GM04503 (cell line): ENCODE measurements at places on chromosomes 16 and 17.

DNA sequence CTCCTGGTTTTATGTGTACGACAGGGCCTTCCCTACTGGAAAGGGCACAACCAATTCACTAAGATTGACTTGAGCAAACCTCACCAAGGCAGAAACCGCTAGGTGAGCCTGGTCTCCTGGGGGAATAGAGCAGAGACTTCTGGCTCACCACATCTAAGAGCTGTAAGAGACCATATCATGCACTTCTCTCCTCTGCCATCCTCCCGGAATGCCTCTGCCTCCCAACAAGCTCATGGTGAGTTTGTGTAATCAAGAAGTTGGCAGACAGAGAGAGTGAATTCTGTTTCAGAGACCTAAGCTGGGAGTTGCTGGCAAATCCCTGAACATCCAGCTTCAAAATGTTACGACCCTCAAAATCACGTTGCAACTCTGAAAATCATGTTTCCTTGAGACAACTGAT is 154.8 kb downstream of the SLC39A11 start:
- no peak for DNase-seq

GRCh38 chr16:27351989-27352388 is 38.2 kb downstream of the IL4R start:
- no peak for DNase-seq

- DNase-seq, result no peak
Measured at GRCh38 chr16:14485121-14485551, 144.9 kb downstream of the PARN start.

DNA sequence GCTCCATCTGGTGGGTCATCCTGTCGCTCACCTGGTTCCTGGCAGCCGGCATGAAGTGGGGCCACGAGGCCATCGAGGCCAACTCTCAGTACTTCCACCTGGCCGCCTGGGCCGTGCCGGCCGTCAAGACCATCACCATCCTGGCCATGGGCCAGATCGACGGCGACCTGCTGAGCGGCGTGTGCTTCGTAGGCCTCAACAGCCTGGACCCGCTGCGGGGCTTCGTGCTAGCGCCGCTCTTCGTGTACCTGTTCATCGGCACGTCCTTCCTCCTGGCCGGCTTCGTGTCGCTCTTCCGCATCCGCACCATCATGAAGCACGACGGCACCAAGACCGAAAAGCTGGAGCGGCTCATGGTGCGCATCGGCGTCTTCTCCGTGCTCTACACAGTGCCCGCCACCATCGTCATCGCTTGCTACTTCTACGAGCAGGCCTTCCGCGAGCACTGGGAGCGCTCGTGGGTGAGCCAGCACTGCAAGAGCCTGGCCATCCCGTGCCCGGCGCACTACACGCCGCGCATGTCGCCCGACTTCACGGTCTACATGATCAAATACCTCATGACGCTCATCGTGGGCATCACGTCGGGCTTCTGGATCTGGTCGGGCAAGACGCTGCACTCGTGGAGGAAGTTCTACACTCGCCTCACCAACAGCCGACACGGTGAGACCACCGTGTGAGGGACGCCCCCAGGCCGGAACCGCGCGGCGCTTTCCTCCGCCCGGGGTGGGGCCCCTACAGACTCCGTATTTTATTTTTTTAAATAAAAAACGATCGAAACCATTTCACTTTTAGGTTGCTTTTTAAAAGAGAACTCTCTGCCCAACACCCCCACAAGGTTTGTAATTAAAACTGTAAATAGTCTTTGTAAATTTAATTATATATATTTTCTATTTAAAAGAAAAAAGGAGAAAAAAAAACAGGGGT is 1.7 kb downstream of the FZD2 start:
- no peak for DNase-seq

DNA sequence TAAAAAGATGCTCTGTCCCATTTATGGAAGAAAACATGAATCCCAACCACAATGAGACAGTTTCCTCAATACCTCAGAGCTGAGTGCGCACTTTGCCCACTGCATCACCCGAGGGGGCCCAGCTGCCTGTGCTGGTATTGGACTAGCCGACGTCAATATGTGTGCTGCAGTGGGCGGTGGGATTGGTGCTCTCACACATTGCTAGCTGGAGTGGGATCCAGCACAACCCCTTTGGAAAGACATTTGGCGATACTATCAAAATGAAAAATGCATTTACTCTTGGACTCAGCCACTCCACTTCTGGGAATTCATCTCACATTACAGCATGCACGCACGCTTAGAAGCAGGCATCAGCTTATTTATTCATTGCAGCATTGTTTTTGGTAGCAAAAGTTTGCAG is 289.2 kb upstream of the FOXF1 start:
- no peak for DNase-seq

DNA sequence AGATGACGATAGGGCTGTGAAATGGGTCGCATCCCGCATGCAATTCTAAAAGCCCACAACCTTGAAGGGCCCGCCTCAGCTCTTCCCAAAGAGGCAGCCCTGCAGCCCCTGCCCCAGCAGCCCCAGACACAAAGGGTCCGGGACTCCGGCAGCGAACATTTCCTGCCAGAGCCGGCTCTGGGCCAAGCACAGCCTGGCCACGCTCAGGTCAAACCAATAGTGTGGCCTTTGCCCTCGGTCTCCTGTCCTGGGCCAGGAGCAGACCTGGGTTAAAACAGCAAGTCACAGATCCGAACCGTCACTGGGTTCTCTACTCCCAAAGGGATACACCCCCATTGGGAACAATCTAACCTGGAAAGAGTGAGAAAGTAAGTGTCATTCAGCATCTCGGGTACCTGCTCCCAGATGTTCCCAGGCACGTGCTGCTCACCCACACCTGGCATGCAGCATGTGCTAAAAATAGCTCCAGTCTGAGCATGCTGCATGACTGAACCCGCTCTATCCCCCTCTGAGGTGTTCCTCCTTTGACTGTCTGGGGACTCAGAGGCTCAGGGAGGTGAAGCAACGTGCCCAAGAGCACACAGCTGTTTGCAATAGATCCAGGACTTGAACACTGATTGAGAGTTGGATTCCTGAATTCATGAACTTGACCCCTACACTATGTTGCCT is 22.2 kb upstream of the ATP2A3 start:
- DNase-seq, result no peak

DNA sequence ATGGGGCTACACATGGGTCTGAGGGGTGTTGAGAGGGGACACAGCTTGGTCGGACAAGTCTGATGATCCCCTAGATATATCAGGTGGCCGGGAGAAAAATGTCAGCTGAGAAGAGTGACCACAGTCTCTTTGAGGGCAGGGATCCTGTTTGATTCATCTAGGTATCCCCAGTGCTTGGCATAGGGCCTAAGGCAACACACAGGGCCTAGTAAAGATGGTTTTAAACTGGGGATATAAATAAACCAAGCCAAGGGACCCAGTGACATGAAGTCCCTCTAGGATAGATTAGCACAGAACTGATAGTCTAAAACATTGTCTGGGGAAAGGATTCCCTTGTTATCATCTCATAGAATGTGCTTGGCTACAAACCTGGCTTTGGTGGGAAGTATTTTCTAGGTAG is 1.4 kb downstream of the ERCC4 start:
- DNase-seq, result no peak

DNA sequence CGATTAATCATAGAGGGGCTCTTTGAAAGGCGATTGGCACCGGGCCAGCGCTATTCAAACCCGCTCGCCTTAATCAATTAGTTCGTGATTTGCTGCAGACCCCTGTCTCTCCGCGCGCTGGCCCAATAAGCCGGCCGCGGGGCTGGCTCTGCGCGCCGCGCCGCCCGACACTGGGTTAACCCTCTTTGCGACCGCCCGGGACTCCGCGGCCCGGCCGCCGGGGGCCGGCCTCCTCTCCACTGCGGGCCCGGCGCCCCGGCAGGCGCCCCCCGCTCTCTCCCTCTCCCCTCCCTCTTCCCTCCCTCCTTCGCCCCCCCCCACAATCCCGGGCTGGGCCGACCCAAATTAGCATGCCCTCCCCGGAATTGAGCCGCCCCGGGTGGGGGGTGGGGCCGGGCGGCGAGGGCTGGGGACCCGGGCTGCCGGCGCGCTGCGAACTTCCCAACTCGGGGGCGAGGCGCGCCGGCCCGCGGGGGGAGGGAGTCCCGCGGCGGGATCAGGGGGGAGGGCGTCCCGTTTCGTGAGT is 428 bp upstream of the SALL1 start:
- DNase-seq, result no peak

DNA sequence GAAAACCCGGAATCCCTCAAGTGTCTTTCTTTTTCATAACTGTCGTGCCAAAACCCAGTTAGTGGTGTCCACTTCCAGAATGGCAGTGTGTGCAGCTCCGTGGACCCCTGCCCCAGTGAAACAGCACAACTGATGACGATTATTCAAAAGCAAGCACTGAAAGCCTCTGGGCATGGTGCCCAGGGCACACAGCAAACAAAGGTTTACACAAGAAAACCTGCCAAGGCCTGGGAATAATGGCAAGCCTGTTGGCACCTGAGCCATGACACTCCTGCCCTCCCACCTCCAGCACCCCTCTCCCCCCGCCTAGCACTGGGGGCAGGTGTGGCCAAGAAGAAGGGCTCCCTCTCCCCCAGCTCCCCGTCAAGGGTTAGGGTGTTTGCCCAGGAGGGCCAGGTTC is 2.8 kb downstream of the PKMYT1 start:
- DNase-seq, result no peak

GRCh38 chr17:36510636-36511035 is 24.0 kb downstream of the MYO19 start:
- no peak for DNase-seq
